GM20000 (cell line): ENCODE measurements at places on chromosomes 6 and 20.
A peak's percentile ranks its signal among the peaks of the same experiment; 100 is the strongest.

- DNase-seq = no peak
Measured at GRCh38 chr6:151285122-151285521, 45.4 kb downstream of the AKAP12 start.

DNA sequence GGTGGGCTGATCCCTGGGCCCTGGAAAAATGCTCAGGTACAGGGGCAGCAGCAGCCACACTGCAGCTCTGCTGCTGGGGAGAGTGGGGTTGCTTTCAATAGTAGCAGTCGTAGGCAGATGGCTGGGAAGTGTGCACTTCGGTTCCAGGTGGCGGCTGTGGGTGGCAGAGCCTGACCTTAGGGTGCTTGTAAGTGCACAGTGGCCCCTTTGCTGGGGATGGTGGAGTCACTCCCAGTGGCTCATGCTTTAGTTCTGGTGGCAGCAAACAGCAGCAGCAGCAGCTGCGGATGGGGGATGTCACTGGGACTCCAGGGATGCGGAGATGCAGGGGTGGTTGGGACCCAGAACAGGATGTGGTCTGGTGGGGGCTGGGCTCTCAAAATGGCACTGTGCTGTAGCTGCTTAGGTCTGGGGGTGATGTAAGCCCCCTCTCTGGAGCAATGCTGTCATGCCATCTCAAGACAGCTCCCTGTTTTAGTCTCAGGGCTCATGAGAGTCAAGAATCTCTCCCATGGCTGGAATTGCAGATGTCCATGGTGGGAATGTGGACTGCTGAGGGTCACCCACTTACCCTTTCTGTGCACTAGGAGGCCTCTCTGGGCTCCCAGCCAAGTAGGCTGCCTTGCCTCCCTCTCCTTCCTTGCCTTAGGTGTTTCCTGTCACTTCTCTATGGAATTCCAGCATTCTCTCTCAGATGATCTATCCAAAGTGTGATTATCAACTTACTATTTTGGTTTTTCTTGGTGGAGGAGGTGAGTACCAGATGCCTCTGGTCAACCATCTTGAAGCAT, 146.7 kb upstream of the SLC22A23 start:
- DNase-seq = no peak

DNA sequence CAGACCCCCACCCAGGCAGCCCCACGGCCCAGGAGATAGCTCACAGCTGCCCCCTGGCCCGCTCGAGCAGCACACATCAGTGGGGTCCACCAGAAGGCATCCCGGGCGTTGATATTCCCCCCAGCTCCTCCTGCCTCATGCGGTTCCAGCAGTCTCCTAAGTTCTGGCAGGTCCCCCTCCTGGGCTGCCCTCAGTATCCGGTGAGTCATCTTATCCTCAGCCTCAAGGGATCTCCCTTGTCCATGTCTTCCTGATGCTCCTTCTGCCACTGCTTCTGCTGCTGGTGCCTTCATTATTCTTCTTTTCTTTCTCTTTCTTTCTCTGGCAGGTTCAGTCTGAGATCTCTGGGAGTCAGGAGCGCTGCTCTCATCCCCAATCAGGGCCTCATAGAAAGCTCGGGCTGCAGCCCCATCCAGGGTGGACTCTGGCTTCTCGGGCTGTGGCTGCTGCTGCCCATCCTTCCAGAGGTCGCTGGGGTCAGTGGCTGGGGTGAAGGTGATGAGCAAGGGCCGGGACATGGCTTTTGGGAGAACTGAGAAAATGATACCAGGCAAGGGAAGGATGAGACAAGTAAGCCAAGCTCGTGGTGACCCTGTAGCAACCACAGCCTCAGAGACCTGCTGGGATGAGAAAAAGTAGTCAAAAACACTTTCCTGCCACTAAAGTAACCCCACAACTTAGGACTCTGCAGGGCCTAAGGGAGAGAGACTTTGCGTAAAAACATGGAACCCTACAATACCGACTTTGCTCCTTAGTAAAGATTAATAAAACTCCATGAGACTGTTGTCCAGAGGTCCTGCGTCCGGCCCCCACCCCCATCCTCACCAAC, 622 bp downstream of the GPANK1 start:
- no peak for DNase-seq

DNA sequence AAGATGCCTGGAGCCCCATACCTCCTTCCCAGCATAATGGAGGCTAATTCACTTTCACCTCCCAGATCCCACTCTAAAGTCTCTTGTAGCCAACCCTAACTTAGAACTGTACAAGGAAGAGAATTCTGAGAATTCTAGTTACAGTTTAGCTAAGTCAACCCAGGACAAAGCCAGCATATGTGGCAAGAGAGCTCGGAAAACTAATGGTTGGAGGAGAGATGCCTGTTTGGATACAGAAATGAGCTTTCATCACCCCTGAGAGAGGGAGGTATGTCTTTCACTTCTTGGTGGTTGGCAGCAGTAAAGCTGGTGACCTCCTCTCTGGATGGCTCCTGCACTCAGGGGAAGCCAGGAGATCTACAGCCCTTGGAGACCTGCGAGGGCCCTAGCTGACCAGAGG, 252.6 kb upstream of the SUPT3H start:
- no peak for DNase-seq

- DNase-seq = no peak
Measured at GRCh38 chr6:150528648-150529285, 70.9 kb upstream of the PLEKHG1 start.

GRCh38 chr6:76490456-76490855, 418.0 kb upstream of the IMPG1 start:
- no peak for DNase-seq

GRCh38 chr20:13068336-13068735, 59.6 kb downstream of the SPTLC3 start:
- no peak for DNase-seq

DNA sequence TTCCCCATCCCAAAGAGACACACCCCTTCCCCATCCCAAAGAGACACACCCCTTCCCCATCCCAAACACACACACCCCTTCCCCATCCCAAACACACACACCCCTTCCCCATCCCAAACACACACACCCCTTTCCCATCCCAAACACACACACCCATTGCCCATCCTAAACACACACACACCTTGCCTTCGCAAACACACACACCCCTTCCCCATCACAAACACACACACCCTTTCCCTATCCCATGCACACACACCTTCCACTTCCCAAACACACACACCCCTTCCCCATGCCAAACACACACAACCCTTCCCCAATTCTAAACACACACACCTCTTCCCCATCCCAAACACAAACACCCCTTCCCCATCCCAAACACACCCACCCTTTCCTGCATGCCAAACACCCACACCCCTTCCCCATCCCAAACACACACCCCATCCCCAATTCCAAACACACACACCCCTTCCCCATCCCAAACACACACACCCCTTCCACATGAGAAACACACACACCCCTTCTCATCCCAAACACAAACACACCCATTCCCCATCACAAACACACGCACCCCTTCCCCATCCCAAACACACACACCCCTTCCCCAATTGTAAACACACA, 315.3 kb downstream of the KIF16B start:
- DNase-seq = no peak

DNA sequence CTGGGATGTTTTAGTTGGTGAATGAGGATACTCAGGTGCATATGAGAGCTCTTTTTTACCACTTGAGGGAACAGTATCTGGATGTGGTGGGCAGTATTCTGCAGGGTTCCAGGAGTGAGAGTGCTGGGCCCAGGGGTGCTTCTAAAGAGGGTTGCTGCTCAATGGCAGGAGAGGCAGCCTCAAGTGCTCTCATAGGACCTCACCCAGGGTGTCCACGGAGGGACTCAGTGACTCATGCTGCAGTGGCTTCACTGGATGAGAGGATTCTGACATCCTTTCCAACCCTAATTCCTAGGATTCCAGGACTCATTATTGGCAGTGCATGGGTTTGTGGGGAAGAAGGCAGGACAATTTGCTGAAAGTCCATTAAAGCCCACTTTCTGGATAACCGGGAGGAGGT, 176.6 kb upstream of the FERMT1 start:
- DNase-seq = no peak

DNA sequence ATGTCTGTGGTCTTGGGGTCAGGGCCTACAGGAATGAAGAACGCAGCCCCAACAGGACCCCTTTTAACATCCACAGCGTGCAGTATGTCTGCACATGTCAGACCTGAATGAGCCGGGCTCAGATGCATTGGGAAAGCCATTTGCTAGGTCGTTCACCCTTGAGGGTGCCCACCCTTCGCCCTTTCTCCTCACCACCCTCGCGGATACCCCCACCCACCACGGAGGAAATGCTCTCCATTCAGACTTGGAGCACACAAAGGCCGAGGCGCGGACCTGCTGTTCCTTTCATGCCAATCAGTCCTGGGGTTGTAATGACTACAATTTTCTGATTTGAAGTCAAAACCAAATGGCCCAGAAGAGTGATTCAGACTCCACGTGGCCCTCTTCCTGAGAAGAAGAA, 62.7 kb downstream of the EDN3 start:
- DNase-seq = no peak

DNA sequence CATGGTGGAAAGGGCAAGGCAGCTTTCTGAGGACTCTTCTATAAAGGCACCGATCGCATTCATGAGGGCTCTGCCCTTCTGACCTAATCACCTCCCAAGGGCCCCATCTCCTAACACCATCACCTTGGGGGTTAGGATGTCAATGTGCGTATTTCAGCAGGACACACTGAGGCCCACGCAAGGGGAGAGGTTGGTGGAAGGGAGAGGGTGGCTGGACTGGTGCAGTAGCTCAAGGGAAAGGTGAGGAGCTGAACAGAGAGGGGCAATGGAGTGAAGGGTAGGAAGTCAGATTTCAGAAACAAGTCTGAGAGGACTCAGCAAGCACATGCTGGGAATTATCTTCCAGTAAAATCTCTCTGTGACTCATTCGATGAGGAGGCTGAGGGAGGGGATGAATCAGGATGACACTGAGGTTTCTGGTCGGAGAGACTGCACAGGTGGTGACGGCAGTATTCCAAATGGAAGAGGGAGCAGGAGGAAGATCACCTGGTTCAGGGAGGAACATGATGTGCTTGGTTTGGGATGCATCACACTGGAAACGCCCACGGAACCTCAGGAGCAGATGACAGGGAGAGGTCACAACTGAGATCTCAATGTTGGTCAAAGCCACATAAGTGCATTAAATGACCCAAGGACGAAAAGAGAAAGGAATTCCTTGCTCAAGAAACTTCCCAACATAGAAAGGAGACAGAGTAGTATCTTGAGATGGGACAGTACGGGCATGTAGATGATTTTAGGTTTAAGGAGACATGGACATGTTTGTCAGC, 67.1 kb downstream of the TFAP2A start:
- DNase-seq = no peak

DNA sequence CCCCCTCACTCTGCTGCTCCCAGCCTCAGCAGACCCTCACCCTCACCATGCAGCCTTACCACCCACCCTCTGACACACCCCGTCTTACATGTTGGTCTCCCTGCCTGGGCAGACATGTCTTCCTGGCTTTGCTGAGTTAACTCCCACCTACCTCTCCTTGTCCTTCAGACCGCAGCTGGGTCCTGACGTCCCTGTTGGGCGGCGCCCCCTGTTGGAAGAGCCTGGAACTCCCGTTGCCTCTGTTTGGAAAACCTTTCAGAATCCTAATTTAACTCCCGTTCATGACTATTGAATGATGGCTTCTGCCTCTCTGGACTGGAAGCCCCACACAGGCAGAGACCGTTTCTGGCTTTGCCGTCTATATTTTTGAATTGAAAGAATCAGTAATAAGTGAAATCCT, 245.1 kb downstream of the MYLK4 start:
- no peak for DNase-seq

DNA sequence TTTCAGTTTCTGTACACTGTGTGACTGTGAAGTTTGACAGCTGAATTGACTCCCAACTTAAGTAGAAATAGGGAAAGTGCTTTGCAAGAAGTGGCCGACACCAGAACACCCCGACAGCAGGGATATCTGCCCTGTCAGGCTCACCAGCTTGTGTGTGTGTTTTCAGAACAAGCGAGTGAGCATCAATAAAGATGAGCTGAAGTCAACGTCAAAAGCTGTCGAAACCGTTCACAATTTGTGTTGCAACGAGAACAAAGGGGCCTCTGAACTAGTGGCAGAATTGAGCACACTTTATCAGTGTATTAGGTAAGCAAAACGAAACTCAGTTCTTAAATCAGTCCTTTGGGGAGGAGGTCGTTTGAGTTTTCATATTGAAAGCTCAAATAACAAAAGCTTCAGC, 10.7 kb downstream of the NELFCD start:
- DNase-seq = no peak

DNA sequence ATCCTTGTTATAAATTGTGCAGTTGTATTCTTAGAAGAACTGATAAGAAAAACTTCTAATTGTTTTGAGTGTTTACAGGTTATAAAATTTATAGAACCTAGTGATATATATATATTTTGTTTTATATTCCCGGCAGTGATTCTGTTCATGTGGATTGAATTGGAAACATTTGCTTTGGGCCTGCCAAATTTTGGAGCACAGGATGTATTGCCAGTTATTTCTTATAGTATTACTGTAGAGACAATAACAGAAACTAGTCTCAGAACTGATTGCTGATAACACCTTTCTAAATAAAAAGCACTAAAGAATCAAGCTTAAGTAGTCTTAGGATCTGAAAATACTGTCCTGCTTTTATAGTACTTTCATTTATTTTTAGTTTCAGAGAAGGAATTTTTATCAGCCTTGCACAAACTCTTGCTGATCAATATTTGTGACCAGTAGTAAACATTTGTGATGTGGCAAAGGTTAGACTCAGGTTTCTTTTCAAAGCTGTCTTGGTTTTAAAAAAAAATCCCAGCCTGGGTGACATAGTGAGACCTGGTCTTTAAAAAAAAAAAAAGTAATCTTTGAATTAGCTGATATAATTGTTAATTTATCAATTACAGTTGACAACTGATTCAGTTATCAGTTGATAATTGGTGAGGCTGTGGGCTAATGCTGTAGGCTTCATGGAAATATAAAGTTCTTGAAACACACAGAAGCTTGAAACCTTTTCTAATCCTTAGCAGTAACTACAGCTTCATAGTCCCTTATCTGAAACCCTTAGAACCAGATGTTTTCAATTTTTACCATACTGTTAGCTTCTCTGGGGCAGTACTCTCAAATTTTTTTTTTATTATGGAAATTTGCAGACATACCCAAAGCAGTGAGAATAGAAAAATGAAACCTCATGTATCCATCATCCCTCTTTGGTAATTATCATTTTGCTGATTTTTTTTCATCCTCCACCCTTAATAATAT, 42.4 kb downstream of the RNGTT start:
- no peak for DNase-seq

- no peak for DNase-seq
Measured at GRCh38 chr20:3654326-3655130, 8.7 kb downstream of the GFRA4 start.

- peak; percentile 57 for DNase-seq
Measured at GRCh38 chr6:122789182-122790027, at the start of gene SMPDL3A. Gene SMPDL3A (plus strand): TSS chr6:122789258. CDS start chr6:122789347, 89 bp downstream.

GRCh38 chr20:20229595-20229994, 138.3 kb upstream of the INSM1 start:
- DNase-seq = no peak
